T-cell (primary cell): ENCODE measurements at places on chromosomes 6 and 20.

- no peak for DNase-seq
These were observed 43.4 kb downstream of the FOXO3 start for GRCh38 chr6:108604156-108604555.

GRCh38 chr6:80446454-80447045 lies 340.1 kb downstream of the BCKDHB start:
- DNase-seq, result no peak

GRCh38 chr6:97591955-97592354 lies 308.9 kb upstream of the MMS22L start:
- no peak for DNase-seq

DNA sequence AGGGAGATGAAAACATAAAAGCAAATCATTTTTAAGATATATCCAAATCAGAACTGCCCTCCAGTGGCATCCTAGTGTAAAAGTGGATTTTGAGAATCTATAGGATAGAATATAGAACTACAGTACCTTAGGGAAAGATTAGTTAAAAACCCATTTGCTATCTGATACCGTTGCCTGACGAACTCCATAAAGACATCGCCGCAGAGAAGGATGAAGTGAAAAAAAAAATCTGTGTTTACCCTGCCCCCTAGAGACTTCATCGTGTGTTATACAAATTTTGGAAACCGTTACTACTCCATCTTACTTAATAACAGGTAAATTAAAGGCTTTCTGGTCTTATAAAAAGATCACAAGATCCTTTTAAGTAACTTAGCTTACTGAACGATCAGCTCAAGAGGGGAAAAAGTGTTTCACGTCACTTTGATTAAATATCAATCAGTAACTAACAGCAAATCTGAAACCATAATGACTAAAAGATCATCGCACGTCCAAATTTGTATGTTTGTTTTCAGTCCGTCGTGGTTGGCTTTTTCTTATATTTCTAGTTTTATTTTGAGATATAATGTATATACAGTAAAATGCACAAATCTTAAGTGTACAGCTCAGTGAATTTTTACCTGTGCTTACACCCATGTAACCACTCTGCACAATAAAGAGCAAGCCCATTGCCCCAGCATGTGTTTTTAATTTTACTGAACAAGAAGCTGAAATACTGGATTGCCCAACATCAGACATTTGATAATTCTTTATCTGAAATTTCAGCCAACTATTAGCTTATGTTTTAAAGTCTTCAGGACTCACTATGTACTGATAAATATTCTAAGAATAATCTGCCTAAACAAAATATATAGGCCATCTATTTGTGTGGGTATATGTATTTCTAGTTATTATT lies 881 bp upstream of the MCM3 start:
- DNase-seq, result no peak

- DNase-seq, result no peak
These were observed 75.5 kb downstream of the HMGN3 start for GRCh38 chr6:79158856-79159516.

- no peak for DNase-seq
These were observed 194.9 kb downstream of the PHACTR1 start for GRCh38 chr6:12911427-12911826.

GRCh38 chr6:157215717-157216116 lies 107.6 kb downstream of the TMEM242 start:
- DNase-seq, result no peak

DNA sequence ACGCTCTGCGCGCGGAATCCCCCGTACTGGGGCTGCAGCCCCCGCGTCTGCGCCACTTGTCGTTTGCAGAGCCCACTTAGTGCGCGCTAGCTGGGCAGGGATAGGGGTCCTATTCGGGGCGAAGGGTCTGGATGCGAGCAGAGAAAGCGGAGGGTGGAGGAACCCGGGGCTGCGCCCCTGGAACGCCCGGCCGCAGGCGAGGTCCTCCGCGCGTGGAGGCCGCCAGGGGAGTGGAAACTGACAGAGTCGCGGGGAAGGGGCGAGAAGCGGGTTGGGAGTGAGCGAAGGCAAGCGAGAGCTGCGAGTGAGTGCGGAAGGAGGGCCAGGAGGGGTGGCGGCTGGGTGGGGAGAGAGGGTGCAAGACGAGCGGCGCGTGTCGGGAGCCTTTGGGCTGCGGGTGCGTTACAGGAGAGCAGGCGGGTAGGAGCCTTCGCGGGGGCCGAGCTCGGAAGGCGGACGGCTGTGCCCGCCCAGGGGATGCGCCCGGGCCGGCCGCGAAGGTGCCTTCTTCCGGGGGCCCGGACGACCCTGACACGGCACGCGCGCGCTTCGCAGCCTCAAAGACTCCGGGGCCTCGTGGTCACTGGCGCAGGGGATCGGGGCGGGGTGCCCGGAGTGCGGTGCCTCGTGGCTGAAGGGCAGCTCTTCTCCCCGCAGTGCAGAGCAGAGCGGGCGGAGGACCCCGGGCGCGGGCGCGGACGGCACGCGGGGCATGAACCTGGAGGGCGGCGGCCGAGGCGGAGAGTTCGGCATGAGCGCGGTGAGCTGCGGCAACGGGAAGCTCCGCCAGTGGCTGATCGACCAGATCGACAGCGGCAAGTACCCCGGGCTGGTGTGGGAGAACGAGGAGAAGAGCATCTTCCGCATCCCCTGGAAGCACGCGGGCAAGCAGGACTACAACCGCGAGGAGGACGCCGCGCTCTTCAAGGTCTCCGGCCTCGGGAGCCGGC lies 1.2 kb downstream of the IRF4 start:
- DNase-seq, result peak; percentile 27

GRCh38 chr6:73388800-73389512 lies 5.7 kb upstream of the DDX43 start:
- peak; percentile 15 for DNase-seq

DNA sequence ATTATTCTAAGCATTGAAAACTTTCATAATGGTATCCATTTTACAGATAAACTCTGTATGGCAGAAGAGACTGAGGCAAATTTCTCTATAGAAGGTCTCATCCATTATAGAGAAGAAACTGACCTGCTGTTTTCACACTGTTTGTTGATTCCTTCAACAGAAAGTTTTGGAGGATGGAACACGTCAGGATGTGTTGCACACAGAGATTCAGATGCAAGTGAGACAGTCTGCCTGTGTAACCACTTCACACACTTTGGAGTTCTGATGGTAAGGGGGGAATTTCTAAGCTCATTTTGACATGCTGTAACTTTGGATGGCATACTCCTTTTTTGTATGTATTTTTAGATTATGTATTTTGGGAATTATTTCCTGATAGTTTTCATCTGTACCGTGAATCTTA lies 109.3 kb downstream of the ADGRG6 start:
- DNase-seq, result no peak

DNA sequence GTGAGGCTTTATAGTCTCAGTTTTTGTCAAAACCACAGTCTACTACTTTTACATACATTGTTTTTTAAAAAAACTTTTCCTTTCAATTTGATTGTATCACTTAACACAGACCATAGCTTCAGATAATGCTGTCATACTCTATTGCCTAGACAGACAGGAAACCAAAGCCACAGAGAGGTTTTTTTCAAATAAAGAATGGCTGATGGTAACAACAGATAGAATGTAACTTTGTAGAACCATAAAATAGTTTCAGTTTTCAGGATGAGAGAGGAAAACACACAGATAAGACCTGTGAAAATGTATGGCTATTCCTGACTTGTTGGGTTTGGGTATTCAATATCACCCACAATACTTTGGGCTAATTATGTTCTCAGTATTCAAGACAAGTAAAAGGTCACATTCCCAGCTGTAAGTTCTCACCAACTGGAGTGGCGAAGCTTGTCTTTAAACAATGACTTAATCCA lies 94.0 kb downstream of the ADGRG6 start:
- DNase-seq, result no peak

GRCh38 chr20:35947489-35947888 lies 6.8 kb downstream of the SCAND1 start:
- DNase-seq, result peak; percentile 11

DNA sequence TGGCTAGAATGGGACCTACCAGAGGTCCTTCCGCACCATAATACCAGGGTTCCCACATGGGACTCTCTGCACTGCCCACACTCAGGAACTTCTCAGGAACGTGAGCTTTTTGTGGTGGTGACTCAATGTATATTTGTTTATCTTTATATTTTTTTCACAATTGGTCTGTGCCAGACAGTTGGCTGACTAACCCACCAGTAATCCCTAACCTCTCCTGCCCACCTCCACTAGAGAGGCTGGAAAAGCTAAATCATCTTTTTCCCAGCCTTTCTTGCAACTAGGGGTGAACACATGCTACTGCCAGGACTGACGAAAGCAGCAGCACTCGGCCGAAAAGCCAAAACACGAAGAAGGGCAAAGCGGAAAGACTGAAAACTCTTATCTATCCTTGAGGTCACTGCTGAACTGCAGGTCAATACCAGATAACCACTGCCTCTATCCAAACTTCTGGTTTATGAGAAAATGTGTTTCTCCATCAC lies 112.9 kb downstream of the TRERF1 start:
- no peak for DNase-seq

- no peak for DNase-seq
These were observed 10.5 kb downstream of the MANBAL start for GRCh38 chr20:37299718-37300528.

DNA sequence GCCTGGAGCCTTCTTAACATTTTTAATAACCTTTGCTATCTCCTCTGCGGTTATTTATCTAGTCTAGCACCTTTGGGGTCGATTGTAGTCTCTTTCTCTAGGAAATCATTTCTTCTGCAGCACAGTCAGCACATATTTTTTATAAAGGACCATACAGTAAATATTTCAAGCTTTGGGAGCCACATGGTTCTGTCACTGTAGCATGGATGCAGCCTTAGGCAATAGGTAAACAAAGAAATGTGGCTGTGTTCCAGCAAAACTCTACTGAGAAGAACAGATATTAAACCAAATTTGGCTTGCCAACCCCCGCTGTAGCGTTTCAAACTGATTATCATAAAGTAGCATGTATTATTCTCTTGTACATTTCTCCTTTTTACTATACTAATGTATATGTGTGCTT lies 95.7 kb downstream of the SLC23A2 start:
- DNase-seq, result no peak

DNA sequence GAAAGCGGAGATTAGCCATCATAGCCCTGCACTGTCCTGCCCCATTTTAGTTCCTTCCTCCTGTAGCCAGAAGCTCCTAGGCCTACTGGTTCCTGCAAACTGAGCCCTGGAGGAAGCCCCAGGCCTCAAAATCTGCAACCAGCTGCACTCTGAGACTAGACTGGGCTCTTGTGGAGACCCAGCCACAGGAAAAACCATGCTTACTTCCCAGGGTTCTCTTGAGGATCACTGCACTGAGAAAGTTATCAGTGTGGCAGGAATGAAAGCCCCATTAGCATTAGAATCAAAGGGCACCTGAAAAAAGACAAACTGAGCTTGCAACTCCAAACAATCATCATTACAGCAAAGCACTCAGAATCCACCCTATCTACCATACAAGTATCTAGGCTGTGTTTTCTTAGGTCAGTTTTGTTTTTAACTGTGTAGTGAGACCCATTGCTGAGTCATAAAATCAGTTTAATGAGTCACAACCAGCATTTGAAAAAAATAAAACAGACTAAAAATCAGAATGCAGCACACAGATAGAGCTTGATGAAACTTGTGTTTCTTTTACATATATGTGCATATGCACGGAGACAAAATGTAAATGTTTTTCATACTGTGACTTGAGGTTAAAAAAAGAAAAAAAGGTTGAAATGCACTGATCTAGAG lies 91.0 kb downstream of the UNC5CL start:
- DNase-seq, result no peak

DNA sequence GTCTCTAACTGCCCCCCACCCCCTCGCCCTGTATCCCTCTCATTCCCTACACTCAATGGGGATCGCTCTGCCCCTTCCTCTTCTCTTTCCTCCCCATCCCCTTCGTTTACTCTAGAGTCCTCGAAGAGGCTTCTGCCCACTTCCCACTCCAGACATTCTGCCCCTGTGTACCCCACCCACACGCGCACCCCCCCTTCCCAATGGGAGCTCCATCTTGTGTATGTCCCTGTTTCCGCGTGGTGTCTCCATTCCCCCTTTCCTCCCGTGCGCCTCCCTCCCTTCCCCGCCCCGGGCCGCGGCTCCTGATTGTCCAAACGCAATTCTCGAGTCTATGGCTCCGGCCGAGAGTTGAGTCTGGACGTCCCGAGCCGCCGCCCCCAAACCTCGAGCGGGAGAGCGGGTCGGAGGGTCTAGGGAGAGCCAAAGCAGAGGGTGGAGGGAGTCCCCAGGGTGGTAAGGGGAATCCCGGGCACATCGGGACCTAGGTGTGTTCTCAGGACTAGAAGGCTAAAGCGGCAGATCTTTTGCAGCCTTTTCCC lies 679 bp upstream of the RING1 start:
- DNase-seq, result no peak

- DNase-seq, result no peak
These were observed 153.2 kb downstream of the MAFB start for GRCh38 chr20:40535816-40536215.

GRCh38 chr6:39347906-39348585 lies 25.5 kb upstream of the KCNK16 start:
- DNase-seq, result peak; percentile 28

DNA sequence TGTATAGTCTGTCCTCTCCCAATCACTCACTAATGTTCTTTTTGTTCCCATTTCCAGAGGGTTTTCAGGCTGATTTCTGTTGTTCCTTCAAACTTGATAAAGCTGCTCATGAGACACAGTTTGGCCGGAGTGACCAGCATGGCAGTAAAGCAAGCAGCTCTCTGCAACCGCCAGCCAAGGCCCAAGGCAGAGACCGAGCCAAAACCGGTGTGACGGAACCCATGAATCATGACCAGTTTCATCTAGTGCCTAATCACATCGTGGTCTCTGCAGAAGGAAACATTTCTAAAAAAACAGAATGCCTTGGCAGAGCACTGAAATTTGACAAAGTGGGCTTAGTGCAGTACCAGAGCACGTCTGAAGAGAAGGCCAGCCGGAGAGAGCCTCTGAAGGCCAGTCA lies 14.8 kb upstream of the RPL7L1 start:
- DNase-seq, result no peak

DNA sequence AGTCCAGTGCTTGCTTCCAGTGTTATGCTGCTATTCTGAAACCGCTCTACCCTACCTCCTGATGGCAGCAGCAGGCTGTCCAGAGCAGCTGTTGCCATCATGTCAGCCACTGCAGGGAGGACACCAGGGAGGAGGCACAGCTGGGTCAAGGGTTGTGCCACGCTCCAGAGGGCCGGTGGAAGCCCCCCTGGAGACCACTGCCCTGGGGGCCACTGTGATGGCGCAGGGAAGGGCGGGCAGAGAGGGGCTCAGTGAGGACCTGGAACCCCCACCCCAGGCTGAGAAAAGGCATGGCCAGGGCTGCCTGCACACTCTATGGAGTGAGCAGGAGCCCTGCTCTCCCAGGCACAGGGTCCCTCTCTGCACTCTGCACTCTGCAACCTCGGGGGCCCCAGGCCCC lies 271.3 kb upstream of the BTBD3 start:
- DNase-seq, result no peak

- no peak for DNase-seq
These were observed 1.4 kb downstream of the MLN start for GRCh38 chr6:33802186-33802958.
